Hepatic stellate cell (primary cell): ENCODE measurements at places on chromosomes 5 and 9.

DNA sequence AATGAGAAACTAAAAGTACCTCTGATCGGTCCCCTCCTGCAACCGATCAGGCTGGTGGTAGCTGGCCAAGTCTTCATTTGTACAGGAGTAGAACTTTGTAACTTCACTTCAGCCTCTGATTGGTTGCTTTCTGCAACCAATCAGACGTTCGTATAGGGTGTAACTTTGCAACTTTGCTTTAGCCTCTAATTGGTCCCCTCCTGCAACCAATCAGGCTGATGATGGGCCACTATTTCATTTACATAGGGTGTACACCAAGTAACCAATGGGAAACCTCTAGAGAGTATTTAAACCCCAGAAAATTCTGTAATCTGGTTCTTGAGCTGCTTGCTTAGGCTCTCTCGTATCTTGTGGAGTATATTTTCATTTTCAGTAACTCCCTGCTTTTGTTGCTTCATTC, 445.5 kb downstream of the MED10 start:
- no peak for DNase-seq

DNA sequence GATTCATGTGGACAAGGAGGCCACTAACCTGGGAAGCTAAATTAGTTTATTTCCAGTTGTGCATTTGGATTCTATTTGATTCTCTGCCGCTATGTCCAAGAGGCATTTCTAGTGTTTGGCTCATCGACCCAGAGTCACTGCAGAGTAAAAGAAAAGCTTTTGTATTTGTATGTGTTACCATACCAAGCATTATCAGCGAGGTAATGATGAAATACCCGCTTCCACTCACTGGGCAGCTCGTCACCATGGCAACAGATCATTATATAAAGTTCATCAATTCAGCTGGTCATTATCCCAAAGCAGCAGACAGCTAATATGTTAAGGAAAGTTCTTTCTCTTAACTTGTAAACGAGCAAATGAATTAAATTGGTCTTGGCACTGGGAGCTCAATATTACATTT, 380.3 kb downstream of the SEMA5A start:
- DNase-seq, result no peak

DNA sequence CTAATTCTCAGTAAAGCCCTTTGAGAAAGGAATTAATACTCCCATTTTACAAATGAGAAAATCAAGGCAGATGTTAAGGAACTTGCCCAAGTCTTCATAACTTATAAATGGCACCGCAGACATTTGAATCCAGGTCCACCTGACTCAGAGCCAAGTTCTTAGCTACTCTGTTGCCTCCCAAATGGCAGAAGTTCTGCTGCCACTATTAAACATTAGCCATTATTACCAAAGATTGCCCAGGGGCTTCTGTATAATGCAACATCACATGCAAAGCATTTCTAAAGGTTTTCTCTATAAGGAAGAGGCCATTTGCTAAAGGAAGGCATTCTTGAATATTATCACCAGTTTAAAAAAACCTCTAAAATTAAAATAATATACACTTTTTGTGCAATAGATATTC, 28.3 kb downstream of the TPD52L3 start:
- DNase-seq, result no peak

DNA sequence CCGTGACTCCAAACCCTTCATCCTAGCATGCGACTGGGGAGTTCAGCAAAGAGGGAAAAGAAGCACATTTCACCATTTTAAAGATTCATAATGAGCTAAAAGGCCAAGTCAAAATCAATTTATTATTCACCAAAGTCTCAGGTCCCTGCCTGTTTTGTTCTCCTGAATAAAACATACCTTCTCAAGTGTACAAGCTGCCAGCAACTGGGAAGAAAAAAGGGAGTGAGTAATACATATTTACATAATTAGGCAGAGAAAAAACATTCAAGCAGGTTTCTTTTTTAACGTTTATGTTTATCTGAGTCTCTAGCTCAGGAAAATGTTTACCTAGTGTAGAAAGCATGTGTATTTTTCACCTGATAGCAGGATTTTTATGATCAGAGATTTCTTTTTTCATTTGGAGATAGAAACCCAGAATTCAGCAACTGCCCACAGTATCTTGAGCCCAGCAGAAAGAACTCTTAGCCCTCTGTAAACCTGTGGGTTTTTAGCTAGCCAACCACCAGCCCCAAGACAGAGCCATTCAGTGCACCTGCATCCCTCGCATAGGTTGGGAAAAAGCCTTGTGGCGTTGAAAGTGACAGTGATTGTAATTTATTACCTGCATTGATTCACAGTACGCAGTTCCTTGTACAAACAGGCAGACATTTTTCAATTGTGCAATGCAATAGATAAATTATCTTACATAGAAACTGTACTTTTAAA, 117.9 kb upstream of the GRIA1 start:
- DNase-seq, result no peak

DNA sequence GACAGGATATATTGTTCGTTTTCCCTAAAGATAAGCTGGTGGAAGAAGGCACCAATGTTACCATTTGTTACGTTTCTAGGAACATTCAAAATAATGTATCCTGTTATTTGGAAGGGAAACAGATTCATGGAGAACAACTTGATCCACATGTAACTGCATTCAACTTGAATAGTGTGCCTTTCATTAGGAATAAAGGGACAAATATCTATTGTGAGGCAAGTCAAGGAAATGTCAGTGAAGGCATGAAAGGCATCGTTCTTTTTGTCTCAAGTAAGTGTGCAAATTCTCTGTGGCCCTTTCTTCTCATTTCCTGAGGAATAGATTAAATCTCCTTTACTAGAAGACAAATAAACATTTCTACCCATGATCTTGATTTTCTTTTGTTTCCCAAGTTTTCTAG, 38.0 kb downstream of the OSMR start:
- DNase-seq, result no peak

- DNase-seq, result no peak
These were observed 594.0 kb downstream of the HINT1 start for GRCh38 chr5:130571076-130571475.

DNA sequence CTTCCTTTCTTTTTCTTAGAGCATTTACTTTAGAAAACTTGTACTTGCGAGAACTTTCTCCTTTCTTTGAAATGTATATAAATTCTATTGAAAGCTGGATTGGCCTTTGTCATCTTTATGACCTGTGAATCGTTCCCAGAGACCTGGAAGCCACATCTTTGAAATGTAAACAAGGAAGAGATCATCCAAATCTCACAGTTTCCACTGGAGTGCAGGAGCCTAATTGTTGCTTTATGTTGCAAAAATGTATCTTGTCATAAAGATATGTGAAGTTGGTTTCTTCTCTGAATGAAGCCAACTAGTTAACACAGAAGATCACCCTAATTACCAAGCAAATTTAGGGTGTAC, 1101.8 kb downstream of the TAF11L14 start:
- no peak for DNase-seq

DNA sequence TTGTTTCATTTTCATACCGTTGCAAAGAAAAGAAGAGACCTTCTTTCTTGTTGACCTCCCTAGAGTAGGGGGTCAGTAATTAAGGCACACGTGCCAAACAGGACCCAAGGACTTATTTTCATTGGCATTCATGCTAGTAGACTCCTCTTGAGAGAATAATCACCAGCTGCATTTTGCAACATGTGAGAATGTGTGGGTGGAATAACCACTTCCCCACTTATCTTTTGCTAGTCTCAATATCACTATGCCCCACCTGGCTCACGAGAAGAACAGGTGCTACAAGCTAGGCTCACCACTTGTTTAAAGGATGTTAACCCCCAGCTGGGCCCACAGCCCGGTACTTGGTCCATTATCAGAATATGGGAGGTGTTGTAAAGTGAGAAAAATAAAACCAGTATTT, 460.7 kb upstream of the MEF2C start:
- no peak for DNase-seq

DNA sequence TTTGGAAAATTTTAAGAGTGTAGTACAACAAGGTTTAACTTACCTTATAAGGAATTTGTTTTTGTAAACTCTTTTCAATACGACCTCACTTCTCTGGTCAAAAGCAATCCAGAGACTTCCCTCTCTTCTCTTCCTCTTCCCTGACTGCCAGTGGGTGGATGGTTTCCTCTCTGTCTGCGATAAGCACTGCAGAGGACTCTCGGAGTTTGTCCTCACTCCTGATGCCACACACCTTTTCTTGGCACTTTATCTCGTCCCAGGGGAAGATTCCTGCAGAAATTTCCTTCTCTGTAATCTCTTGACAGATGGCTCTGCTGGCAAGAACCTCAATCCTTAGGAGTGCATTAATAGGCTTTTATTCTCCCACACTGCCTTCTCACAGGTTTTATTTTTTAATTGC, 641.6 kb downstream of the NR2F1-AS1 start:
- no peak for DNase-seq

- DNase-seq, result peak; percentile 77
These were observed 4.1 kb downstream of the AKNA start for GRCh38 chr9:114383521-114384231.

GRCh38 chr5:173920866-173921555, 32.9 kb downstream of the CPEB4 start:
- DNase-seq, result no peak

GRCh38 chr9:134930398-134930797, 12.7 kb upstream of the FCN1 start:
- no peak for DNase-seq

DNA sequence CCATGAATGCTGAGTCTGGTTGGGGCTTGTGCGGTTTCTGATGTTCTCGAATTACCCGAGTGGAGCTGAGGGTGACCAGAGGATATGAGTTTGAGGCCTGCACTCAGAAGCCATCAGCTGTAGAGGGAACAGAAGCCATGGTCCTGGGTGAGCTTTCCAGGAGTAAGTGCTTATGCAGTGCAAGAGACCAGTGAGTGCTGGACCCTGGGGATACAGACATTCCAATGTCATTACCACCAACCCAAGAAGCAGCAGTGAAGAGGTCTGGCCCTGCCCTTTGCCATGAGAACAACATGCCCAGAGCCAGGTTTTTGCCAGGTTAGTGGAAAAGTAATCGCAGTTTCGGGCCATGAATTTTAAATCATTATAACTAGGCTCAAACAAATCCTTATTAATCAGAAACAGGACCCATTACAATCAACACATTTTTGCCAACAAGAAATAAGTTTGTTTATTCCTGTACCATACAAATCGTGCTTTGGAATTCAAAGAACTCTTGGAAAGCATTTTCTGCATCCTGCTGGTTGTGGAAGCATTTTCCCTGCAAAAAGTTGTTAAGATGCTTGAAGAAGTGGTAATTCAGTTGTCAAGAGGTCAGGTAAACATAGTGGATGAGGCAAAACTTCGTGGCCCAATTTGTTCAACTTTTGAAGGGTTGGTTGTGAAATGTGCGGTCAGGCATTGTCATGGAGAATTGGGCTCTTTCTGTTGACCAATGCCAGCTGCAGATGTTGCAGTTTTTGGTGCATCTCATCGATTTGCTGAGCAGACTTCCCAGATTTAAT, 154.6 kb downstream of the SYK start:
- DNase-seq, result peak; percentile 62

DNA sequence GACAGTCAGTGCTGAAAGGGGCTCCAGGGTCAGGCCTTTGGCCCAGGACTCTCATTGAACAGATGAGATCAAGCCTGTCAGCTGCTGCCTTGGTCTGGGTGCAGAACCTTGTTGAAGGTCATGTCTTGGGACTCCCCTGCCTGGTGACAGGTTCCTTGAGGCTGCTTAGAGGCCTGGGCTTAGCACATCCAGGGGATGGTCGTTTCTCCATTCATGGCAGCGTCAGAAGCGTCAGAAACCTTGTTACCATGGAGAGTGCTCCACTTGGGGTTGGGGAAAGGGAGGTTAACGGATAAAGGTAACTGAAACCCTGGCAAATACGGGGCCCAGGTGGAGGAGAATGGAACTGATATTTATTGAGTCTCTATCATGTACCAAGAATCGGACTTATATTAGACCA, 8.8 kb downstream of the ARPC5L start:
- DNase-seq, result no peak

- no peak for DNase-seq
These were observed 46.9 kb upstream of the RGS7BP start for GRCh38 chr5:64458948-64459347.

GRCh38 chr9:89400403-89401116, 82.3 kb downstream of the SECISBP2 start:
- no peak for DNase-seq

- DNase-seq, result no peak
These were observed 11.4 kb downstream of the MRRF start for GRCh38 chr9:122276096-122276495.

- DNase-seq, result no peak
These were observed 72.4 kb downstream of the NEK6 start for GRCh38 chr9:124330011-124330697.

GRCh38 chr9:98894761-98895160, 48.9 kb upstream of the COL15A1 start:
- no peak for DNase-seq

- DNase-seq, result no peak
These were observed 9.1 kb downstream of the PIK3R1 start for GRCh38 chr5:68224509-68225187.

GRCh38 chr9:130333041-130333711, 67.6 kb downstream of the HMCN2 start:
- no peak for DNase-seq

DNA sequence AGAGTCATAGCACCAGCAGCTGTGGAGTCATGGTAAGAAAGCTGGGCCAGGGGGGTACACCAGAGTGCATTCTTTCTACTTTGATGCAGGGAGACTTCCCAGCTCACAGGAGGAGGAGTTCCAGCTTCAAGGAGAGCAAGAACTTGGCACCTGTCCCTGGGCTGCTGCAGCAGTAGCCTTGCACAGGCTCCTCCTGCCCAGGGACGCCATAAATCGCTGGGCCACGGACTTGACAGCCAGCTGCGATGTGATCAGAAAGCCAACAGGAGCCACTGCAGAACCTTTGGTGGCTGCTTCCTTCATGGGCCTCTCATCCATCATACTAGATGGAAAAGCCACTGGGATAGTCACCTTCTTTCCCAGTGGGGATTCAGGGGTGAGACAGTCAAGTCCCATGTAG, 234.7 kb downstream of the NMUR2 start:
- no peak for DNase-seq

DNA sequence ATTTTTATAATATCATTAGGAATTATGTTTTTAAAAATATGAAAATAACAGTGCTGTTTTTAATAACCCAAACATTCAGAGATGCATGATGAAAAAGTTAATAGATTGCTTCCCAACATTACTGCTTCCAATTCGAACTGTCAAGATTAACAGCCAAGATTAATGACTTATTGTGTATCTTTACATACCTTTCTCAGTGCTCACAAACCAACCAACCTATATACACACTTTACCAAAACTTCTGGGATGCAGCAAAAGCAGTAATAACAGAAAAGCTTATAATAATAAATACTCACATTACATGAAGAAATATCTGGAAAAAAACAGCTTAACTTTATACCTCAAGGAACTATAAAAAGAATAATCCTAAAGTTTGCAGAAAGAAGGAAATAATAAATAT, 82.1 kb downstream of the TMEM232 start:
- DNase-seq, result no peak

- DNase-seq, result no peak
These were observed 849.8 kb upstream of the CDH6 start for GRCh38 chr5:30343707-30344106.

- DNase-seq, result no peak
These were observed 25.5 kb downstream of the EGR1 start for GRCh38 chr5:138490648-138491283.
